ENCODE measurements at places on chromosomes 16 and 17.

DNA sequence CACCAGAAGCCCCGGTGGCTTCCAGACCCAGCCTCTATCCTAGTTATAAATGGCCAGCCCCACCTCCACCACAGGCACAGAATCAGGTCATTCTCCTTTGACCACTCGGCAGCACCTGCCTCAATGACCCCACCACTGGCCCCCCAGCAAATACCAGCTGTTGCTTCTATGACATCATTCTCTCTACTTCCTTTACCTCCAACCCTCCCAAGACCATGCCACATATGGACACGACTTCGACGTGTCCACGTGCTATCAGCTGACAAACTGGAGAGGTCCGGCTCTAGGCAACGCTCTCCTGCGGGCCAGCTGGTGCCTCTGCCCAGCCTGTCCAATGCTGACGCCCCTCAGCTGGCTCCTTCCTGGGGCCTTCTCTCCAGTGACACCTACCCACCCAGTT lies 5.9 kb downstream of the ALYREF start:
- H3K27me3 ChIP-seq = no peaks in the 10 kb centered on the region
- H3K27ac ChIP-seq = no peak overlapping the region
- DNase-seq = no peak
- H3K4me1 ChIP-seq = peaks cover 6% of the 10 kb centered on the region
- H3K4me3 ChIP-seq = no peak overlapping the region

GRCh38 chr16:88703486-88704309 lies 2.5 kb downstream of the RNF166 start:
- H3K4me3 ChIP-seq = no peak overlapping the region
- DNase-seq = no peak
- H3K4me1 ChIP-seq = peaks cover 24% of the 10 kb centered on the region
- H3K27ac ChIP-seq = peak overlapping the region; percentile 18
- H3K27me3 ChIP-seq = no peaks in the 10 kb centered on the region
- peaks cover 14% of the 10 kb centered on the region for H3K36me3 ChIP-seq

GRCh38 chr16:65285128-65286048 lies 163.5 kb upstream of the CDH11 start:
- DNase-seq = no peak
- H3K27me3 ChIP-seq = no peaks in the 10 kb centered on the region
- H3K36me3 ChIP-seq = no peaks in the 10 kb centered on the region
- H3K4me3 ChIP-seq = peak overlapping the region; percentile 23
- peaks cover 7% of the 10 kb centered on the region for H3K4me1 ChIP-seq
- no peak overlapping the region for H3K27ac ChIP-seq

DNA sequence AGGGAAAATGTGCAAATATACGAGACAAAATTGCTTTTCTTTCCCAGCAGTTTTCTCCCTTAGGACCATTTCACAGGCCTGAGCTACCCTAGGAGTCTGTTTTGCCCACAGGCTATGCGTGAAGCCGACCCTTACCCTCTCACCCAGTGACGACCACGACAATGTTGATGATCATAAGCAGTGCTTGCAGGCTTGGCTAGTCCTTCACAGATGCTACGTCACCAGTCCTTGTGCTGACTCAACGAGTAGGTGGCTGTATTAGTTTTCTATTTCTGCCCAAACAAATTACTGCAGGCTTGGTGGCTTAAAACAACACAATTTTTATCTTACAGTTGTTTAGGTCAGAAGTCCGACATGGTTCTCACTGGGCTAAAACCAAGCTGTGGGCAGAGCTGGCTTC lies 574.6 kb upstream of the HSBP1 start:
- no peak overlapping the region for H3K27ac ChIP-seq
- H3K27me3 ChIP-seq = no peaks in the 10 kb centered on the region
- H3K4me1 ChIP-seq = no peaks in the 10 kb centered on the region
- H3K36me3 ChIP-seq = peaks cover 3% of the 10 kb centered on the region
- no peak overlapping the region for H3K4me3 ChIP-seq
- no peak for DNase-seq

DNA sequence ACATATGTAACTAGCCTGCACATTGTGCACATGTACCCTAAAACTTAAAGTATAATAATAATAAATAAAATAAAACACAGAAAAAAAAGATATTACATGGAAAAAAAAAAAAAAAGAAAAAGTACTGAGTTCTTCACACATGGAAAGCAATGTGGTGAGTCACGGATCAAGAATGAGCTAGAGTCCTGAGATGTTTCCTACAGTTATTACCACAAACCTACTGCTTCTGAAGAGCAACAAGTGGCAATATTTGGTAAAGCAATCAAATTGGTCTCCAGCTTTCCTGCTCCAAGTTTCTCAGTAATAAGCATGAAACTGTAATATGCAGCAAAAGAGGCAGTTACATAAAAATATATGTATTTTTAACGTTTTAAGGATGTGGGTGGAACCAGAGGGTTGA lies 223.3 kb upstream of the SALL1 start:
- H3K36me3 ChIP-seq = no peaks in the 10 kb centered on the region
- H3K27me3 ChIP-seq = no peaks in the 10 kb centered on the region
- H3K4me1 ChIP-seq = no peaks in the 10 kb centered on the region
- DNase-seq = no peak
- H3K4me3 ChIP-seq = no peak overlapping the region

DNA sequence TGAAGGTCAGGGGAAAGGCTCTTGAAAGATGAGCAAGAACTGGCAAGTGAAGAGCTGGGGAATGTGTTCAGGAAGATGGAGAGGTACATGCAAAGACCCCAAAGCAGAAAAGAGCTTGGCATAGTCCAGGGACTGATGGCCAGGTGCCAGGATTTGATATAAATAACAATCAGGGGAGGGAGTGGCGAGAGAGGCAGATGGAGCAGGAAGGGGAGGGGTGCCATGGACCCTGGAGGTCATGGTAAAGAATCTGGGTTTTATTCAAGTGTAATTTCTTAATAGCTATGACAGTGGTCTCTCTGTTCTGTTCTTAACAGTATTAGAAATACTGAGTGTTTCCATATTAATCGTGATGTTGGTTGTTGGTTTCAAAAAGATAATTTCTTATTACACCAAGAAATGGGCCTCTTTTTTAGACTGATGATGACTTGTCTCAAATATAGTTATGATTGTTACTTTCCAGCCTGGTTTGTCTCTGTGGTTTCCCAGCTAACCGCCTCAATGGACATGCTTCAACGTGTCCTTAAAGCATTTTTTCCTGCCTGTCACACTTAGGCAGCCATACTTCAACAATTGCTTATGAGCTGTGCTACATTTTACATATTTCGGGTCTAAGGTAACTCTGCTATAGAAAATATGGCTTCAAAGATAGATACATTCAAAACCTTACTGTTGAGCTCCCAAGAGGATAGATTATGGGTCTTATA lies 49.4 kb downstream of the MYH10 start:
- H3K36me3 ChIP-seq = peaks cover 4% of the 10 kb centered on the region
- DNase-seq = no peak
- H3K27me3 ChIP-seq = no peaks in the 10 kb centered on the region
- H3K27ac ChIP-seq = peak overlapping the region; percentile 79
- H3K4me3 ChIP-seq = no peak overlapping the region

- no peaks in the 10 kb centered on the region for H3K4me1 ChIP-seq
- H3K36me3 ChIP-seq = peaks cover 66% of the 10 kb centered on the region
- H3K27ac ChIP-seq = no peak overlapping the region
- H3K27me3 ChIP-seq = no peaks in the 10 kb centered on the region
- H3K4me3 ChIP-seq = no peak overlapping the region
These were observed 14.7 kb downstream of the SLC52A1 start for GRCh38 chr17:5020502-5021023.

- no peak overlapping the region for H3K4me3 ChIP-seq
- no peaks in the 10 kb centered on the region for H3K27me3 ChIP-seq
- DNase-seq = no peak
- H3K4me1 ChIP-seq = no peaks in the 10 kb centered on the region
- no peaks in the 10 kb centered on the region for H3K36me3 ChIP-seq
These were observed 1461.2 kb upstream of the CDH8 start for GRCh38 chr16:63497408-63497807.

DNA sequence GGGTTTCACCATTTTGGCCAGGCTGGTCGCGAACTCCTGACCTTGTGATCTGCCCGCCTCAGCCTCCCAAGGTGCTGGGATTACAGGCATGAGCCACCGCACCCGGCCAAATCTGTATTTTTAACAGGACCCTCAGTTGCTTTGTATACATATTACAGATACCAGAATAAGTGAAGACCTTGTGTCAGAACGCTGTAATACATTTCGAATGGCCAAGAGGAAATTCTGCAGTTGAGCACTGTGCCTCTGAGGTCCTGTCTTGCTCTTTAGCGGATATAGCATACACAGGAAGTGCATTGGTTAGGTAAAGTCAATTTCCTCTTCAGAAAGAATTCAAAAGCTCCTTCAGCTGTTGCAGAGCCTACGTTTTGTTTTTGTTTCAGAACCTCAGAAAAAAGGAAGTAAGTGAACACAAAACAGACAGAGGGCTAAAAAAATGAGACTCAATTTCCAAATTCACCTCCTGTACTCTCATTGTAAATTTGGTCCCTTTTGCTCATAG lies 15.7 kb downstream of the CRLF3 start:
- H3K4me3 ChIP-seq = no peak overlapping the region
- no peak for DNase-seq
- no peaks in the 10 kb centered on the region for H3K4me1 ChIP-seq
- H3K27me3 ChIP-seq = no peaks in the 10 kb centered on the region

DNA sequence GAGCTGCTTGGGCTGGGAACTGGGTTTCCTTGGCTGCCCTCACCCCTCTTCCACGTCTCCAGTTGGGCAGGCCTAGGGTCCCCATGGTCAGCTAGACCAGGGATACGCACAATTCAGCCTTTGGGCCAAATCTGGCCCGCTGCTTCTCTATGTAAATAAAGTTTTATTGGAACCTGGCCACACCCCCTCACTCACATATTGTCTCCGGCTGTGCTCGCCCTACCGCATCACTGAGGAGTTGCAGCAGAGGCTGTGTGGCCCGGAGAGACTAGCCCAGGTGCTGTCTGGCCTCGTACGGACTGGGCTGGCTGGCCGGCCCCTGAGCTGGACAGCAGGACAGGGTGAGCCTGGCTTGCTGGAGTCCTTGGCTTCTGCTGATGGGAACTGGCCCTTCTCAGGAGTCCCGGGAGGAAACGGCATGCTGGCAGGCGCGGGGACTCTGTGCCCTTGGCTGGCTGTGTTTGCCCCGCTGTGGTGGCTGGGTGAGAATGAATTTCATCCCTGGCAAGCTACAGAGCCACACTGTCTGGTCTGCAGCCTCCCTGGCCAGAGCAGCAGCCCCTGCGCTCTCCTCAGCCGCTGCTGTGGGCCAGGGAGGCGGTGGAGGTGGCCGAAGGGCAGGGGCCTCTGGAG lies 82.0 kb downstream of the ENGASE start:
- H3K4me1 ChIP-seq = no peaks in the 10 kb centered on the region
- no peak overlapping the region for H3K27ac ChIP-seq
- no peaks in the 10 kb centered on the region for H3K36me3 ChIP-seq

DNA sequence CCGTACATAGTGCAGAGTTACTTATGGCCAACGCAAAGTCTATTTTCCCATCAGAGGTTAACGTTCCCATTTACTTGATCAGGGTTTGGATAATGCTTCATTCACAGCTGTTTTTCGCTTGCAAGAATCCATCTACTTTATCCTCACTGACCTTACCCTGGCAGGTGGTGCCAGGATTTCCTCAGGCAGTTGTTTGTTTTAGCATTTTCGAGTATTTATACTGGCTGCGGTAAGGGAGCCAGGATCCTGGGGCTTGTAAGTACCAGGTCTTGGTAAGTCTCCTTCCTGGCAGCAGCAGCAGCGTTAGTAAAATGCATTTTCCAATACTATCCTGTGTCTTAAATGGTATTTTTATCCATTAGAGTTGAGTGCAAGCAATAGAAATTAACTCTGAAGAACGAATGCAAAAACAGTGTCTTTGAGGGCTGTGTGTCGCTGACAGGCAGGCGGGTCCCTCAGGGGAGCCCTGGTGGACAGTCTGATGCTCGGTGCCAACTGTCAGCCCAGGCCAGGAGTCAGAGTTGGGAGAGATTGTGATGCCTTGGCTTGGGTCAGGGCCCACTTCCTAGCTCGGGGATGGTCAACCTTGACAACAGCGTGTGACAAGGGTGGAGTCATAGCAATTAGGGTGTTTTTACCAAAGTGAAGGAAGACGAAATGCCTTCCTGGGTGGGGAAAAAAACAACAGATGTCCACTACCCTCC lies 92.4 kb upstream of the HSBP1 start:
- DNase-seq = no peak
- H3K4me3 ChIP-seq = no peak overlapping the region
- H3K4me1 ChIP-seq = peaks cover 14% of the 10 kb centered on the region

DNA sequence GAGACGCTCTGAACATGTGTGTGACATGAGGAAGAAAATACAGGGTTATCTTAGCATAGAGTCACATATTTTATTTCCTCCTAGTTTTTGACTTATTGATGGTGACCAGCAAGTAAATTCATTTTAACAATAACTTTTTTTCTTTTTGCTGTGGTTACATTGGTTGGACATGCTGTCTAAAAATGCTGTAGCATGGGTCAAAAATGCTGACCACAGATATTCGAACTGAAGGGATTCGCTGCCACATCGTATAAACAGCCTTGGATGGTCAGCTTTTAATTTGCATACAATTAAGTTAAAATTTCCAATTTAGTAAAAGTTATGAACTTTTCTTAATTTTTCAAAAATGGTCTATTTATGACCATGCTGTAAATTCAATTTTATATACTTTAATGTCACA lies 30.5 kb downstream of the RPGRIP1L start:
- no peak overlapping the region for H3K4me3 ChIP-seq
- H3K27ac ChIP-seq = no peak overlapping the region
- no peaks in the 10 kb centered on the region for H3K27me3 ChIP-seq
- H3K4me1 ChIP-seq = no peaks in the 10 kb centered on the region
